ENCODE measurements at places on chromosomes 1 and 21. TPM values are rescaled to one million over a fixed set of nuclear protein-coding genes. Genes with fewer than 3 reads are reported as not detected.
A peak's percentile ranks its signal among the peaks of the same experiment; 100 is the strongest.

TTC22 gene
- total RNA-seq: 2.5 TPM

GRCh38 chr1:8448911-8449661 is 131.2 kb downstream of the SLC45A1 start:
- no peaks in the 10 kb centered on the region for H3K36me3 ChIP-seq
- DNase-seq: no peak
- no peak overlapping the region for H3K4me3 ChIP-seq
- peaks cover 37% of the 10 kb centered on the region for H3K4me1 ChIP-seq

- no peaks in the 10 kb centered on the region for H3K4me1 ChIP-seq
- DNase-seq: peak; percentile 80
- H3K36me3 ChIP-seq: 0 out of 2 replicates have a peak, but pooled peaks cover 4% of the 10 kb centered on the region
- no peaks in the 10 kb centered on the region for H3K27me3 ChIP-seq
- H3K27ac ChIP-seq: no peak overlapping the region
- H3K4me3 ChIP-seq: no peak overlapping the region
Measured at GRCh38 chr1:31633117-31633516, 11.6 kb downstream of the PEF1 start.

- no peaks in the 10 kb centered on the region for H3K27me3 ChIP-seq
- no peak within 1 kb of the TSS for H3K4me3 ChIP-seq
- no peak within 1 kb of the TSS for H3K27ac ChIP-seq
- DNase-seq: peak; percentile 23
- no peaks in the 10 kb centered on the region for H3K36me3 ChIP-seq
Measured at GRCh38 chr1:64203420-64203819, at the start of gene UBE2U. TSS of gene UBE2U (plus strand) at chr1:64203623. CDS start at chr1:64204051, 428 bp downstream.

- H3K27ac ChIP-seq: no peak overlapping the region
- no peak overlapping the region for H3K4me3 ChIP-seq
- H3K27me3 ChIP-seq: no peaks in the 10 kb centered on the region
- H3K4me1 ChIP-seq: no peaks in the 10 kb centered on the region
Measured at GRCh38 chr1:233359431-233359830, 31.9 kb downstream of the MAP3K21 start.

DNA sequence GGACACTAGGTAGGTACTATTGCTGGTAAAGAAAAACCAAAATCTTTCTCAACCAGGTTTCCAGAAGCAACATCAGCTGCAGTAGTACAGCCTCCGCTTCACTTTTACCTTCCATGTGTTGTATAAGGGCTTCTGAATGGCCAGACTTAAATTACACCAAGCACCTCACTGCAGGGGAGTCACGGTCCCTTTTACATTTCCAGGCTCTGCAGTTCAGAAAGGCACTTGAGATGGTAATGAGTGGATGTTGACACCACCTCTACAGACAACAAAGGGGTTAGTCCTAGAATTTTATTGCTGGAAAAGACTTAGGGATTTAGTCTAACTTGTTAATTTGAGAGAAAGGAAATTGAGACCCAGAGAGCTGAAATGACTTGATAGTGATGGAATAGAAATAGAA is 12.0 kb upstream of the DUSP12 start:
- H3K36me3 ChIP-seq: no peaks in the 10 kb centered on the region
- peak overlapping the region; percentile 19 for H3K4me3 ChIP-seq
- no peak overlapping the region for H3K27ac ChIP-seq
- DNase-seq: peak; percentile 63
- H3K27me3 ChIP-seq: no peaks in the 10 kb centered on the region

DNA sequence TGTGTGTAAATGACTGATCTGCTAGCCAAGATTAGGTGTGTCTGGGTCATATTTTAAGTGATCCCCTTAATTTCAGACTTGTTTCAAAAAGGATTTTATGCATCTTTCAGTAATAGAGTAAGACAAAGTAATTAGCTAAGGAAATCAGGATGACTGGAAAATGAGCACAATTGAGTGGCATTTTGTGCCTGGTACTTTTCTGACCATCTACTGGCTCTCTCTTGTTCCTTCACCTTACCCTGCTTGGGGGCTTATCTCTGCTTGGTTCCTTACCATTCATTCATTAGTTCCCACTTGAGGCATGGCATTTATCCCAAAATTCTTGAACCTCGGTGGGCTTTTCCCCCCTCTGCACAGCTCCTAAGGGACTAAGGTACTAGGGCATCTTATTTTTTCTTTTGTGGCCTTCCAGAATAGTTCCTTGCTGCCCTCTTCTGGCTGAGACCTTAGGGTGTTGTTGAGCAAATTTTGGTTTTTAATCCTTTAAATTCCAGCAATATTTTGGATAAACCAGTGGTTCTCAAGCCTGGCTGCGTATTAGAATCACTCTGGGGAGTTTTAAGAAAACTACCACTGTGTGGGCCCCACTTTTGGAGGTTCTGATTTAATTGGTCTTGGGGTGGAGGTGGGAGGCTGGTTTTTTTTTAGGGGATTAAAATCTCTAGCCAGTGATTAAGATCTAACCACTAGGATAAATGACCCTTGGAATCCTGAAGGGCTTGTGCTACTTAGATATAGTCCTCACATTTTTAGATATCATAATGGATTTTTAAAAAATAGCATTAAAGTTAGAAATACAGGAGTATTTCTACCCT is 50.8 kb downstream of the HS2ST1 start:
- no peaks in the 10 kb centered on the region for H3K27me3 ChIP-seq
- peak; percentile 71 for DNase-seq
- no peaks in the 10 kb centered on the region for H3K36me3 ChIP-seq
- H3K4me3 ChIP-seq: no peak overlapping the region

DNA sequence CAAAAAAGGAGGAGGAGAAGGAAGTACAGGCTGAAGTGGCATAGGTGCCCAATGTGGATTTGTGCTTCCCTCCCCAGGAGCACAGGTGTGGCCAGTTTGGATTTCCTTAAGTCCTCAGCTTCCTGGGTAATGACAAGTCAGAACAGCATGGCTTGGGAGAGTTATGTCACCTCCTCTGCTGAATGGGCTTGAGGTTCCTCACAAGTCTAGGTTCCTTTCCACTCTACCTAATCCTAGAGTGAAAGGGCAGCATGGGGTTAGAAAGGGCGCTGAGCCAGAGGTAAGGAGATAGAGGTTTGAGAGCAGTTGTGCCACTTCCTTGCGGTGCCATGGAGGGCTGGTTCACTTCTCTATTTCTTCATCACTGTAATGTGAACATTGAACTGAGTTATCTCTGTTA is 35.5 kb upstream of the IL20 start:
- no peaks in the 10 kb centered on the region for H3K4me1 ChIP-seq
- DNase-seq: no peak
- H3K36me3 ChIP-seq: no peaks in the 10 kb centered on the region
- no peaks in the 10 kb centered on the region for H3K27me3 ChIP-seq
- no peak overlapping the region for H3K27ac ChIP-seq

- H3K27me3 ChIP-seq: no peaks in the 10 kb centered on the region
- H3K27ac ChIP-seq: no peak overlapping the region
- no peaks in the 10 kb centered on the region for H3K36me3 ChIP-seq
- H3K4me3 ChIP-seq: no peak overlapping the region
Measured at GRCh38 chr21:16113052-16113715, 383.4 kb downstream of the USP25 start.

TMEM81 gene
- total RNA-seq: 2.7 TPM

POLR3GL gene
- total RNA-seq: 3.1 TPM

LRRC3 gene
- total RNA-seq: 6.8 TPM

DNA sequence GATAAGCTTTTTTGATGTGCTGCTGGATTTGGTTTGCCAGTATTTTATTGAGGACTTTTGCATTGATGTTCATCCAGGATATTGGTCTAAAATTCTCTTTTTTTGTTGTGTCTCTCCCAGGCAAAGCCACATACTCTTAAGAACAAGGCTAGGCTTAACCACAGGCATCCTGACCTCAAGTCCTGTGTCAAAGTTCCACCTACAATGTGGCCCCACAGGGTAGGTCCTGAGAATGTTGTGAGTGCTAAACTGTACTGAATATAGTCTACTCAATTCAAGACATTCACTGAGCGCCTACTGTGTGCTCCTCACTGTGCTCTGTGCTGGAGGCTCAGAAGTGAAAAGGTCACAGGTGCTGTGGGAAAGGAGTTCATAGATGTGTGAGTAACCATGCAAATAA is 20.6 kb downstream of the DDAH1 start:
- no peak overlapping the region for H3K4me3 ChIP-seq
- H3K27ac ChIP-seq: no peak overlapping the region
- no peaks in the 10 kb centered on the region for H3K27me3 ChIP-seq

- no peak for DNase-seq
- no peaks in the 10 kb centered on the region for H3K4me1 ChIP-seq
- H3K4me3 ChIP-seq: no peak overlapping the region
Measured at GRCh38 chr1:99232172-99232571, 32.1 kb upstream of the PLPPR4 start.

GRCh38 chr1:205032508-205032907 is 10.5 kb upstream of the CNTN2 start:
- no peak overlapping the region for H3K27ac ChIP-seq
- no peaks in the 10 kb centered on the region for H3K4me1 ChIP-seq
- no peaks in the 10 kb centered on the region for H3K36me3 ChIP-seq
- no peaks in the 10 kb centered on the region for H3K27me3 ChIP-seq

GRCh38 chr1:93136445-93136844 is 43.8 kb downstream of the TMED5 start:
- no peak for DNase-seq
- H3K4me3 ChIP-seq: no peak overlapping the region
- no peaks in the 10 kb centered on the region for H3K4me1 ChIP-seq

TOE1 gene
- total RNA-seq: 22.4 TPM

- H3K27me3 ChIP-seq: no peaks in the 10 kb centered on the region
- peaks cover 20% of the 10 kb centered on the region for H3K4me1 ChIP-seq
- H3K4me3 ChIP-seq: no peak overlapping the region
- DNase-seq: no peak
- no peak overlapping the region for H3K27ac ChIP-seq
Measured at GRCh38 chr1:31747304-31747703, 16.8 kb downstream of the ADGRB2 start.

DNA sequence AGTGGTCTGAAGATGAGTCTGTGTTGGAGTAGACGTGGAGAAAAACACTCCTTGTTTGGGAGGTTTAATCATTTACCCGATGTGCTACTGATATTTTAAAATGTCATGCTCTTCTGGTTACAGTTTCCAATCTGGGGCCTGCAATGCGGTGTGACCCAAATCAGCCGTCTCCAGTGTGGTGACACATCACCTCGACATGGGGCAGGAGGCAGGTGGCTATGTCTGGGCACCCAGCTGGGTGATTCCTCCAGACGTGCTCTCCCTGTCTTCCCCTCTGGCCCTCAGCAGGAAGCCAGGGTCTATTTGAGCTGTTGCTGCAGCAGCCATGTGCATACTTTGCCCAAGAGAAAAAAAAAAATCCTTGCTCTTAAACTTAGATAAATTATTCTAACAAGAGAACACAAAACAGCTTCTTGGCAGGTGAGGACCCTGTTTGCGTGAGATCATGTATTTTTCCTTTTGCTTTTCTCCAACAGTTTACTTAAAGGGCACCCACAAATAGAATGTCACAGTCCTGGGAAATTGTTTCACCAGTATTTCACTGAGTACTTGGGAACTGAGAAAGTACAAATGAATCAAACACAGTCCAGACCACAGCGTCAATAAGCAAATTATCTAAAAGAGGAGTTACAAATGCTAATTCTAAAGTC is 38.9 kb upstream of the MAP10 start:
- DNase-seq: peak; percentile 11
- H3K27ac ChIP-seq: no peak overlapping the region
- peaks cover 20% of the 10 kb centered on the region for H3K4me1 ChIP-seq
- no peaks in the 10 kb centered on the region for H3K27me3 ChIP-seq

DNA sequence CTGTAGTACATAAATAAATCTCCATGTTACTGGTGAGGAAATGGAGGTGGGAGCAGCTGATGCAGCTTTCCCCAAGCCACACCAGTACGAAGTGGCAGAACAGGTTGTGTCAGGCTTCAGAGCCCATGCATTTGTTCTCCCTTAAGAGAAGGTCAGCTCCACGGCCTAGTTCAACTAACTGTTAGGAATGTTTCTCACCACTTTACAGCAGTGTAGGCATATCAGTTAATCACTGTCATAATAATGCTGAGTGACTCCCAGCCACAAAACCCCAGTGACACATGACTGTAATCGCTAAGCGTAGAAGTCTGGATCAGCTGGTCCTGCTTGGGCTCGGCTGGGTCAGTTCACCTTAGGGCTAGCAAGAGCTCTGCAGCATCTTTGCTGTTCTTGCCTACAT is 90.4 kb downstream of the VPS26C start:
- H3K36me3 ChIP-seq: no peaks in the 10 kb centered on the region
- no peaks in the 10 kb centered on the region for H3K27me3 ChIP-seq
- H3K27ac ChIP-seq: no peak overlapping the region
- H3K4me3 ChIP-seq: no peak overlapping the region

QSOX1 gene
- total RNA-seq: 119 TPM

GRCh38 chr1:203034422-203035110 is 8.3 kb downstream of the PPFIA4 start:
- H3K27me3 ChIP-seq: no peaks in the 10 kb centered on the region
- H3K27ac ChIP-seq: no peak overlapping the region
- H3K36me3 ChIP-seq: no peaks in the 10 kb centered on the region
- no peak for DNase-seq

ADAM30 gene
- total RNA-seq: not detected

- H3K4me3 ChIP-seq: no peak overlapping the region
- no peak overlapping the region for H3K27ac ChIP-seq
- H3K27me3 ChIP-seq: no peaks in the 10 kb centered on the region
- no peaks in the 10 kb centered on the region for H3K4me1 ChIP-seq
Measured at GRCh38 chr1:176601348-176601747, 138.4 kb downstream of the PAPPA2 start.

- DNase-seq: no peak
- H3K4me3 ChIP-seq: no peak overlapping the region
- H3K4me1 ChIP-seq: no peaks in the 10 kb centered on the region
- H3K27ac ChIP-seq: no peak overlapping the region
- no peaks in the 10 kb centered on the region for H3K36me3 ChIP-seq
- no peaks in the 10 kb centered on the region for H3K27me3 ChIP-seq
Measured at GRCh38 chr21:29368906-29369305, 70.2 kb downstream of the BACH1 start.

GRCh38 chr21:39121600-39122355 is 61.5 kb downstream of the PSMG1 start:
- no peak overlapping the region for H3K4me3 ChIP-seq
- H3K27me3 ChIP-seq: no peaks in the 10 kb centered on the region
- no peaks in the 10 kb centered on the region for H3K4me1 ChIP-seq
- no peak overlapping the region for H3K27ac ChIP-seq

GABRD gene
- 2.8 TPM for total RNA-seq

HSF2BP gene
- 2.3 TPM for total RNA-seq

ELK4 gene
- total RNA-seq: 19.1 TPM

- no peak for DNase-seq
- no peak overlapping the region for H3K4me3 ChIP-seq
- H3K4me1 ChIP-seq: no peaks in the 10 kb centered on the region
- H3K36me3 ChIP-seq: 0 out of 2 replicates have a peak, but pooled peaks cover 7% of the 10 kb centered on the region
Measured at GRCh38 chr1:108140936-108141335, 59.2 kb downstream of the SLC25A24 start.

- H3K36me3 ChIP-seq: no peaks in the 10 kb centered on the region
- no peak overlapping the region for H3K4me3 ChIP-seq
- peaks cover 12% of the 10 kb centered on the region for H3K4me1 ChIP-seq
- DNase-seq: no peak
Measured at GRCh38 chr1:224054012-224054411, 59.9 kb upstream of the FBXO28 start.

PODN gene
- total RNA-seq: 0.24 TPM

GRCh38 chr1:170213596-170213995 is 67.8 kb downstream of the NTMT2 start:
- no peaks in the 10 kb centered on the region for H3K27me3 ChIP-seq
- no peak overlapping the region for H3K27ac ChIP-seq
- no peak for DNase-seq

EPHB2 gene
- total RNA-seq: 19.2 TPM

- H3K27ac ChIP-seq: no peak overlapping the region
- H3K4me3 ChIP-seq: no peak overlapping the region
- no peaks in the 10 kb centered on the region for H3K36me3 ChIP-seq
- H3K4me1 ChIP-seq: peaks cover 5% of the 10 kb centered on the region
- DNase-seq: no peak
- no peaks in the 10 kb centered on the region for H3K27me3 ChIP-seq
Measured at GRCh38 chr1:3618531-3618880, 6.3 kb upstream of the TPRG1L start.
